Bronchial smooth muscle cell (primary cell): ENCODE measurements at places on chromosomes 12 and 14. TPM values are rescaled to one million over a fixed set of nuclear protein-coding genes. Genes with fewer than 3 reads are reported as not detected.

The ASIC1 gene
- 2.8 and 3.7 TPM in 2 replicates for total RNA-seq

The SLC10A1 gene
- not detected in 2 replicates for total RNA-seq

The RTL1 gene
- under 0.01 TPM in 1 of 2 replicates, not detected in the other for total RNA-seq

The CEP83 gene
- total RNA-seq, result 4.6 and 5.5 TPM in 2 replicates

The LMNTD1 gene
- total RNA-seq, result 0.32 TPM in 1 of 2 replicates, not detected in the other

The ASB8 gene
- total RNA-seq, result 14.2 and 18.7 TPM in 2 replicates

The BHLHE41 gene
- total RNA-seq, result 2.0 TPM in 2 replicates

The MIP gene
- total RNA-seq, result not detected in 2 replicates

The KIF5A gene
- total RNA-seq, result 0.47 and 0.60 TPM in 2 replicates

The ZDHHC22 gene
- not detected in 2 replicates for total RNA-seq

The GTF2A1 gene
- 19.7 and 43.5 TPM in 2 replicates for total RNA-seq

The DEPDC4 gene
- 0.43 and 0.47 TPM in 2 replicates for total RNA-seq

The COX8C gene
- total RNA-seq, result not detected in 2 replicates

The WSB2 gene
- 65.3 and 80.4 TPM in 2 replicates for total RNA-seq

The MAP1LC3B2 gene
- 0.17 and 0.63 TPM in 2 replicates for total RNA-seq

The PPM1A gene
- 16.2 and 38.7 TPM in 2 replicates for total RNA-seq

The HOXC12 gene
- total RNA-seq, result not detected in 2 replicates

The GLT1D1 gene
- total RNA-seq, result under 0.01 and 0.09 TPM in 2 replicates

The SP7 gene
- total RNA-seq, result not detected in 2 replicates

The PLEKHH1 gene
- total RNA-seq, result under 0.01 and 0.34 TPM in 2 replicates

The SDSL gene
- total RNA-seq, result 8.2 and 14.2 TPM in 2 replicates

The LRRC10 gene
- not detected in 2 replicates for total RNA-seq

The SLC7A7 gene
- total RNA-seq, result 2.5 and 5.7 TPM in 2 replicates

The CMA1 gene
- total RNA-seq, result not detected in 2 replicates

The RABGGTA gene
- total RNA-seq, result 16.9 and 18.7 TPM in 2 replicates

The TROAP gene
- 1.0 and 4.7 TPM in 2 replicates for total RNA-seq

The MYBPC1 gene
- total RNA-seq, result not detected in 2 replicates

The FGD6 gene
- total RNA-seq, result 4.7 and 7.3 TPM in 2 replicates

The NELL2 gene
- total RNA-seq, result under 0.01 TPM in 1 of 2 replicates, not detected in the other

The SELPLG gene
- total RNA-seq, result 0.63 and 1.5 TPM in 2 replicates

The MORN3 gene
- total RNA-seq, result 0.60 and 0.63 TPM in 2 replicates

The KLRF1 gene
- 0.47 TPM in 1 of 2 replicates, not detected in the other for total RNA-seq

The PLEKHD1 gene
- total RNA-seq, result under 0.01 TPM in 2 replicates

The PLCZ1 gene
- not detected in 2 replicates for total RNA-seq

The SRSF5 gene
- 137 and 273 TPM in 2 replicates for total RNA-seq

The STAT6 gene
- 93.7 and 95.0 TPM in 2 replicates for total RNA-seq

The GPR162 gene
- total RNA-seq, result 5.1 and 5.8 TPM in 2 replicates

The AKAP5 gene
- total RNA-seq, result under 0.01 and 0.09 TPM in 2 replicates

The PPP1R1A gene
- total RNA-seq, result not detected in 2 replicates

The LIMA1 gene
- 93.8 and 124 TPM in 2 replicates for total RNA-seq

The WNT1 gene
- not detected in 2 replicates for total RNA-seq

The REM2 gene
- total RNA-seq, result 0.09 and 0.16 TPM in 2 replicates

The CLECL1 gene
- total RNA-seq, result not detected in 2 replicates

The GARIN6 gene
- total RNA-seq, result not detected in 2 replicates

The RCOR1 gene
- 5.3 and 6.3 TPM in 2 replicates for total RNA-seq

The CCDC177 gene
- 0.09 TPM in 1 of 2 replicates, not detected in the other for total RNA-seq

The OTOGL gene
- 0.16 and 0.43 TPM in 2 replicates for total RNA-seq

The B3GNT4 gene
- 0.09 and 0.16 TPM in 2 replicates for total RNA-seq

The KRT7 gene
- total RNA-seq, result 2.7 and 4.7 TPM in 2 replicates

The NFATC4 gene
- total RNA-seq, result 74.6 and 97.9 TPM in 2 replicates

The TEDC1 gene
- 1.5 and 2.4 TPM in 2 replicates for total RNA-seq

The PLD4 gene
- under 0.01 and 0.09 TPM in 2 replicates for total RNA-seq

The P2RX7 gene
- total RNA-seq, result 0.47 and 0.77 TPM in 2 replicates

The PKP2 gene
- under 0.01 TPM in 1 of 2 replicates, not detected in the other for total RNA-seq

The SRGAP1 gene
- 9.3 and 16.5 TPM in 2 replicates for total RNA-seq

The AQP6 gene
- under 0.01 TPM in 1 of 2 replicates, not detected in the other for total RNA-seq
